ENCODE measurements at places on chromosomes 5 and 9.

GRCh38 chr9:13615660-13616490 is 336.4 kb upstream of the MPDZ start:
- DNase-seq = no peak

DNA sequence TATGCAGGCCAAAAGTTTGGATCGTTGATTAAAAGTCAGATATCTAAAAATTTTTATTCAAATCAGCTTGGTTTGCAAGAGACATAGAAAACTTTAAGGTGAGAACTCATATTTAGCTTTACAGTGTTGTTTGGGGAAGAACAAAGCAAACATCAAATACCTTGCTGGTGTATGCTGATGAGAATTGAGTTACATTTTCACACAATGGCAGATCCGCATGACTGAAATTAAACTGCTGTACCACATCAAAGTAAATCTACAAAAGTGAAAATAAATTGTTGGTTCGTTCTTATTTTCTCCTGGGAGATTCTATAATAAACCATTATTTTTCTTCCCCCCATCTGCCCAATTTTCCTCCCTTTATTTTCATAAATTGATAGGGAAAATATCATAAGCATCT is 198.2 kb upstream of the PCSK5 start:
- DNase-seq = no peak

DNA sequence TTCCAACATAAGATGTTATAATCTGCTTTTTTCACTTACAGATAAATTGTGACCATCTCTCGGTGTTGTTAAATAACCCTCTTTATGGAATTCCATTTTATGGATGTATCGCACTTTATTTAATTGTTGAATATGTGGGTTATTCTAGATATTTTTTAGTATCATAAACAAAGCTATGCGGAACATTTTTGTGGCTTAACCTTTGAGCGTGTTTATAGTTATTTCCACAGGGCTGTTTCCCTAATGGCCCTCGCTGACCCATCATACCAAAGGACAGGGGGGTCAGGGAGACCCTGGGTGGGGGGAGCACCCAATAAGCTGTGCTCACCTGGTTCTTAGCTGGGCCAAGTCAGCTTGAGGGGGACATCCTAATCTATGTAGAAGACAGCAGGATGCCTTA is 65.3 kb downstream of the NDST1 start:
- DNase-seq = no peak

GRCh38 chr9:128048663-128049062 is 18.5 kb downstream of the NAIF1 start:
- DNase-seq = no peak

DNA sequence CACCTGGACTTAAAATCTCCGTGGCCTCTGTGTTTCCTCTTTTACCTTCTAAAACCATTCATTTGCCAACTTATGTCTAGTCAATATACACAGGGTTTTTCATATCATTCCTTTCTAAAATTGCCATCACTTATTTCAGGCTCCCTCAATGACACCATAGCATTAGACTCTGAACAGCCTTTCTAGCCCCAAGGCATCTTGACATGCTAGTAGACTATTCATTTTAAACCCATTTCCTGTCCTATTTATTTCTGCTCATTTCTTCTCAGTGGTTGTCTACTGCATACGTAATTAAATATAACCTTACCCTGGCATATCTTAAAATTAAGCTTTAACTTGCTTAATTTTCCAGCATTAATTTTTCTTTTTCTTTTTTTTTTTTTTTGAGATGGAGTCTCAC is 83.2 kb downstream of the PHAX start:
- no peak for DNase-seq

DNA sequence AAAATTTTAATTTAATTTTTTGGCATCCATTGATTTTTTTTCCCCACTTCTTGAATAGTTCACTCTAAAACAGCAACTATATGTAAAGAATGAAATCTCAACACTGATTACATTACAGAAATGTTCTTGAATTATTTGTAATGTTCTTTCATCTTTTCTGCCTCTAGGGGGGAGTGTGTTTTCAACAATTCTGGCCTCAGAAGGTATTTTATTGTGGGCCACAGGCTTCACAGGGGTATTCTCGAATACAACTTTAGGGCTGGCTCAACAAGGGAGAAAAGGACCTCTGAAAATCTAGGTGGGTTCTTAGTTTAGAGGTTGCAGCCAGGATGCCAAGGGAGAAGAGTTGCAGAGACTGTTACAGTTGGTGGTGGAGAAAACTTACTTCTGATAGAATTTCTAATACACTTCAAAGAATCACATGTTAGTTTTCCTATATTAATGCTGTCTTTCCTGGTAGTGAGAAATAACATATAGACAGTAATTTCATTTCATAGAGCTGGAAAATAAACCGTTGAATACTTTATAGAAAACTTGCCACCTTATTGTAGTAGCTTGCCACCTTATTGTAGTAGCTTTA is 3.6 kb upstream of the NPR3 start:
- no peak for DNase-seq

DNA sequence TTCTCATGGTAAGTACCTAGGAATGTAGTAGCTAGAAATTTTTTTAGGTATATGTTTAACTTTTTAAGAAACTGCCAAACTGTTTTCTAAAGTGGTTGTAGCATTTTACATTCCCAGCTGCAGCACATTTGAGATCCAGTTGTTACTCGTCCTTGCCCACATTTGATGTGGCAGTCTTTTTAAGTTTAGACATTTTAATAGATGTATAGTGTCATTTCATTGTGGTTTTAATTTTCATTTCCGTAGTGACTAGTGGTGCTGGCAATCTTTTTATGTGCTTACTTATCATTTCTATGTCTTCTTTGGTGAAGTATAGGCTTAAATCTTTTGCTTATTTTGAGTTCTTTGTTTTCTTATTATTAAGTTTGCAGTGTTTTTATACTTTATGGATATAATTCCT is 171.6 kb downstream of the GAS1 start:
- DNase-seq = no peak

GRCh38 chr5:19314840-19315239 is 673.2 kb downstream of the CDH18 start:
- DNase-seq = no peak

GRCh38 chr9:33106372-33106771 is 29.9 kb upstream of the SMU1 start:
- no peak for DNase-seq

DNA sequence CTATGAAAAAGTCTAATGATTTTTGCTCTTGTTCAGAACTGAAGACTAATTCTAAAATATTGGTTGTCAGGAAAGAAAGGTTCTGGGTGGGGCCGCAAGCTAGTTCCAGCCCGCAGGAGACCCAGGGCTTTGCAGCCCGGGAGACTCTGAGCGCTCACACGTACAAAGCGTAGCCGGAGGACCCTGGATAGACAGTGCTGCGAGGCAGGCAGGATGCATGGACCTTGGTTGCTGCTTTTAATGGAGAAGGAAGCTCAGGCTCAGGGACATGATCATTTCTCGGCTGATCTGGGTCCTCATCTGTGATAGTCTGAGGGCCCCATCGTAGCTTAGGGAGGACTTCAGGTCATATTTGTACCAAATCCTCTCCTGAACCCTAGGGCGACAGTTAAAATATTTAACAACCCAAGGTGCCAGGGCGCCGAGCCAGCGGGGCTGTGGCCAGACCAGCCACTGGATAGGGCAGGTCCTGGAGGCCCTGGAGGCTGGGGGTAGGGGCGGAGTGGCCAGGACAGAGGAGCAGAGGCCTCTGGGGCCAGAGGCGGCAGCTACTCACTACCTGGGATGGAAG is 70.1 kb upstream of the UNC5A start:
- no peak for DNase-seq

DNA sequence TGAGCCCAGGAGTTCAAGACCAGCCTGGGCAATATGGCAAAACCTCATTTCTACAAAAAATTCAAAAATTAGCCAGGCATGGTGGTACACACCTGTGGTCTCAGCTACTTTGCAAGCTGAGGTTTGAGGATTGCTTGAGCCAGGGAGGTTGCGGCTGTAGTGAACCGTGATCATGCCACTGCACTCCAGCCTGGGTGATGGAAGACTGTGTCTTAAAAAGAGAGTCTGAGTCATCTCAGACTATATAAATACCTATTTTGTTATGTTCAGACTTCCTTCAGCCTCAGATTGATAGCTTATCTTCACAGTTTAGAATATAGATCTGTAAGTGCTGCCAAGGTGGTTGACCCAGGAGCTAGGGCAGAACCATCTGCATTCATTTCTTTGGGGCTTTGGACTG is 1.6 kb upstream of the PAIP2 start:
- DNase-seq = no peak

- no peak for DNase-seq
Observed at GRCh38 chr5:67494186-67494855, 297.7 kb upstream of the CD180 start.

DNA sequence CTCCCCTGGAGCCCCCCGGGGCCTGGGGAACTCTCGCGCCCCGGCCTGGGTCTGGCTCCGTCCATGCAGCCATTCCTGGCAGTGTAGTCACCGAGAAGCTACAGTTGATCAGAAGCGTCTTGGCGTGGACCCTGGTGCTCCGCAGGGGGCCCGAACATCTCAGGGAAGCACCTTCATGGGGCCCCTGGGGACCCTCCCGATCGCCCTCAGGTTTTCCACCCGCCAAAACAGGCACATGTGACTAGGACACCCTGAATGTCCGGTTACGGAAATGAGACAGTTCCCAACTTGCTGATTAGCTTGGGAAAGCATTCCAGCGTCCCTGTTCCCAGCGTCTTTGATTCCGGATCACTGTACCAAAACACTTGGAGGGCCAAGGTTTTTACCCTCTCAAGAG is 472 bp downstream of the FBXO4 start:
- no peak for DNase-seq

GRCh38 chr5:173247510-173247909 is 12.5 kb upstream of the NKX2-5 start:
- DNase-seq = no peak

DNA sequence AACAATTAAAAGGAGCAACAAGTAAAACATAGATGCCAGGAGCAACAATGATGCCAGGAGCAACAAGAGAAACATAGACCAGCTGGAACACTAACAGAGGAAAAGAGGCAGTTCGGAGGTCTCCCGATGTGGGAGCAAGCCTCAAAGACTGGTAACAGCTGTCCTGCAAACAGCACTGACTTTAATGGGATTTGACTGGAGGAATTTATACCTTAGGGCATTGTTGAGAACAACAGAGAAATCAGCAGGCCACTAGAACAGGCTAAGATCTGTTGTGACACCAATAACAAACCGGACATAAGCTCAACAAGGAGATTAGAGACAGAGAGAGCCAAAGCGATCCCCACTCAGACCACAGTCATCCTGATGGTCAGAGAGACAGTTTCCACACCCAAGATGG is 11.8 kb upstream of the SYK start:
- DNase-seq = no peak

DNA sequence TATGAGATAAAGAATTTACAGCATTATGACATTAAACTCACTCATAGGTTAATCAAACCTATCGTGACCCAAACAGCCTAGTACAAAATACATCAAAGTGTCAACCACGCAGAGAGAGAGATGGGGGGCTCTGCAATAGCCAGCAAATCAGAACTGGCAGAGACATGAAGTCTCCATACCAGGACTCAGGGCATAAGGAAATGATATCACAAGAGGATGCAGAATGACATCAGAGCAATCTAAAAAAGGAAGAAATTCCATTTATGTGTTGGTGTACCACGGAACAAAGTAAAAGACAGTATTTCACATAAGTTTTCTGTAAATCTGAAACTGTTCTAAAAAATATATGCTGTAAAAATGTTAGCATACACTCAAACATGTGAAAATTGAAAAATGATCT is 24.6 kb downstream of the BICD2 start:
- DNase-seq = no peak

DNA sequence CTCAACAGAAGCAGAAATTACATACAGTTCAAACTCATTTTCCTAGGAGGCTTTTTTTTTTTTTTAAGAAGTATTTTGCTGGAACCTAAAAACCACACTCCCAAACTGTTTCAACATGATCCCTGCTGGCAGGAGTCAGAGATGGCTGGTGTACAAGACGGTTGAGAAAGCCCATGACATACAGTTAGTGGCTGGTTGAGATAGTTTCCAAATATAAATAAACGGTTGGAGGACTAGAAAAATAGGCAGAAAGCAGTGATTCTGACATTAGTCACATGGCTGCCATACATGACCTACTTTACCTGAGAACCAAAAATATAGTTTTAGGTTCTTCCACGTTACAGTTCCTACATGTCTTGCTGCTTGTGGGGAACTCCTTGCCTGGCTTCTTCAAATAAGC is 31.7 kb upstream of the BASP1 start:
- no peak for DNase-seq

DNA sequence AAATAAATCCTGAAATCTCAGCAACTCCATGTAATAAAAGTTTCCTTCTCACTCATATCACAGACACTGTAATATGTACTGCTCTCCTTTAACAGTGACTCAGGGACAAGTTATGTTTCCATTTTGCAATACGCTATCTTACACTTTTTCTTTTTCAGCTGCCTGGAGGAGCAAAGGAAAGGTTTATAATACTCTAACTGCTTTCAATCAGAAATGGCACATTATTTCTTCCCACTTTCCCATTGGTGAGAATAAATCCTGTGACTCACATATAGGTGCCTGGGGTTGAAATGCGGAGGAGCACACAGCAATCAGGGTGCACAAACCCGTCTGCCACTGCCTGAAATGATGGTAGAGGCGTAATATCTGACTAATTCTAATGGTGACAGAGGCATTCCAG is 186.6 kb downstream of the HINT1 start:
- DNase-seq = no peak

DNA sequence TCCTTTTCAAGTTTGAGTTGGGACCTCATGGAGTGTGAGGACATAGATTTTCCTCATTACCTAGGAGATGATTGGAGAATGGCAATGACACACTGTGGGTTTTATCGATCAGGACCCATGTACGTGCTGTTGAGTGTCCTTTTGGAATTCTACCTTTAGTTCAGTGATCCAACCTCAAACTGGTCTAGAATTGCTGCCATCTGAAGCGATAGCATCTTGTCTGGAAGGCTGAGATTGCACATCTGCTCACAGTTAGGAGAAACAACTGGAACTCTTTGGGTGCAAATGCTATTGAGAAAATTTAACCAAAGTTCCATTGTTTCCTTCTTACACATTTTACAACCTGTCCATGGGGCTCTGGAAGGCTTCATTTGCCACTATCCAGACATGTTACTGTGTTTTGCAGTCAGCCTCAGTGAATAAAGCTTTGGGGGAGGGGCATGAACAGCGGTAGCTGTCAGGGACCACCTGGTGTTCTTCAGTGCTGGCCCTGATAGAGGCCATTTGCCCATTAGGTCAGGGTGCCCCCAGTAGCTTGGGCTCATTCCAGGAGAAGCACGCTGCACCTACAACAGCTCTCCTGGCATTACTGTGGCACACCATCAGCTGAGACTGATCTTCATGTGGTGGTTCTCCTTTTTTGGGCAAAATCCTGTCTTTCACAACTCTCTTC is 123.1 kb downstream of the PDE8B start:
- DNase-seq = no peak

GRCh38 chr5:173664154-173664526 is 47.7 kb upstream of the BOD1 start:
- no peak for DNase-seq
